ENCODE measurements at places on chromosomes 6 and 20.

DNA sequence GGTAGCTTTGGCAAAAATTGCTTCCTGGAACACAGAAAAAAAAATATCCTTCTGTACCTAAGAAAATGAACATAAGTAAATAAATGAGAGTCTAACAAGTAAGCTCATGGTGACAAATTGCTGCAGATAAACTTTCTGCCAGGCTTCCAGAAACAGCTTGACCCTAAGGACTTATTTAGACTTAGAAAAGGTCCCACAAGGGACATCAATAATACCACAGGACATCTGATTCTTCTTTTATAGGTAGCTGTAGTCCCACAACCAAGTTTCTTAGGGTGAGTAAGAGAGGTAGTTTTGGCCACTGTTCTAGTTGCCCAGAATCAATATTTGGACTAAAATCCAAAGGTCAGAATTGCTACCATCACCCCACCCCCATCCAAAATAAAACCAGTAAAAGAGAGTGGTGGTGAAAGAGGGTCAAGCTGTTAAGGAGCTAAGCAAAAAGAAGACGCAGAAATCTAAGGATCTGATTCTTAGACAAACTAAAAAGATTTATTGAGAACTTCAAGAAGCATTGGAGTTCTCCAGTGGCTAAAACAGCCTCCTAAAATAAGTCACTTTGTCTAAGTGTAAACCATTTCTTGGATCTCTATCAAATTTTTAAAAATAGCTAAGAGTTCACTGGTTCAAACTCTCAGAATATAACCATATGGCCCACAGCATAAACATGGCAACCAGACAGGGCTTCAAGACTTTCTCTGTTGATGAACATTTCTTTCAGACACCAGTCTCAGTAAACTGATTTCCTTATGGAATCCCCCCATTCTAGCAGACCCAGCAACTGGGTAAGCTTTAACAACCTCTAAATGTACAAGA, 180.6 kb downstream of the PTPRK start:
- no peak for DNase-seq

- no peak for DNase-seq
Measured at GRCh38 chr6:82072751-82073150, 174.8 kb downstream of the IBTK start.

DNA sequence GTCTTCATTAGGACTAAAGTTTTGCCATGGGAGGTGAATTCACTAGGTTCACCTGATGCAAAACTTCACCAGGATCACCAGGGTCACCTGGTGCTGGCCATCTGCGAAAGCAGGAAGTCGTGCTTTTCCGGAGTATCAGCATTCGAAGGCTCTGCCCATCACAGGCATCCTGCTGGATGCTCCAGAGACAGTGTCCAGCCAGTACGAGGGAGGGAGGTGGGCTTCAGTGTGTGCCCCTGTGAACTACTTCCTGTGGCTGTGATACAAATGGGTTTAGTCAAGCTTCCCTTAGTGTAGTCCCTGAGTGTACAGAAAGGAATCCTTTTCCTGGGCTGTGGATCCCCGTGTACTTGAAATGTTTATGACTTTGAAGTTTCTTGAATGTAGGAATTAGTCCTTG, 3.4 kb upstream of the RPS6KA2 start:
- no peak for DNase-seq

- DNase-seq = no peak
Measured at GRCh38 chr20:37484331-37484730, 36.7 kb upstream of the NNAT start.

DNA sequence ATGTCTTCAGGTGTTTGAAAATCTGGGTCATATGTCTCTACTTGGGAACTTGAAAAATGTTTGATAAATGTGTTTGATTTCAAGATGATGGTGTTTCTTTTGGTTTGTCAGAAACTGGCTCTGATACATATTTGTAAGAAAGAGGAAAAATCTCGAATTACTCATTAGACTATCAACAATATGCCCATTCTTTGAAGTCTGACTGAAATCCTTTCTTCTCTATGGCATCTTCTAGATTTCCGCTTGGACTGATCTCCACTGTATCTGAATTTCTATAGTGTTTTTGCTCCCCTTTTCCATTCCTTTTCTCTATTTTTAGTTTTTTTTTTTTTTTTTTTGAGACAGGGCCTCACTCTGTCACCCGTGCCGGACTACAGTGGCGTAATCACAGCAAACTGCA, 1096.5 kb downstream of the KIF16B start:
- DNase-seq = no peak

GRCh38 chr6:37538107-37538506, 38.4 kb upstream of the CCDC167 start:
- DNase-seq = no peak

- DNase-seq = no peak
Measured at GRCh38 chr6:100780648-100781047, 100.5 kb downstream of the ASCC3 start.

- no peak for DNase-seq
Measured at GRCh38 chr20:62805711-62806382, 1.2 kb downstream of the OGFR start.

DNA sequence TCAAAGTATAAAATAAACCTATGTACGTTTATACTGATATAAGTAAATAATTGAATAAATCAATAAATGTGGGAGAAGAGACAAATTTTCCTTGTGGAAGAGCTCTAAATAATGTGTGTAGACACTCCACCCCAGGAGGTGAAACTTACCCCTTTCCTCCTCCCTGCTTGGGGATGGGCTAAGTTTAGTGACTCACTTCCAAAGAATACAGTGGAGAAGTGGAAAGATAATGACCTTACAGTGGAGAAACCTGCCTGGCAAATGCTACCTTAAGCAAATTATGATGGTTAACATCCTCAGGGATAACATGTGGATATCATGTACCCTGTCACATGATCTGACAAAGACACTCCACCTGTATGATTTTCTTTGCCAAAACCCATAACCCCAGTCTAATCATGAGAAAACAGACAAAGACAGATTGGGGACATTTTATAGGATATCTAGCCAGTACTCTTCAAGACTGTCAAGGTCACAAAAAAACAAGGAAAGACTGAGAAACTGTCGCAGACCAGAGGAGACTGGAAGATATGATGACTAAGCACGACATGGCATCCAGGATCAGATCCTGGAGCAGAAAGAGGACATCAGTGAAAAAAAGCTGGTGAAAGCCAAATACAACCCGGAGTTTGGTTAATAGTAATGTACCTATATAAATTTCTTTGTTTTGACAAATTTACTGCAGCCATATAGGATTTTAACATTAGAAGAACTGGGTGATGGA, 195.5 kb upstream of the PRDM1 start:
- no peak for DNase-seq

DNA sequence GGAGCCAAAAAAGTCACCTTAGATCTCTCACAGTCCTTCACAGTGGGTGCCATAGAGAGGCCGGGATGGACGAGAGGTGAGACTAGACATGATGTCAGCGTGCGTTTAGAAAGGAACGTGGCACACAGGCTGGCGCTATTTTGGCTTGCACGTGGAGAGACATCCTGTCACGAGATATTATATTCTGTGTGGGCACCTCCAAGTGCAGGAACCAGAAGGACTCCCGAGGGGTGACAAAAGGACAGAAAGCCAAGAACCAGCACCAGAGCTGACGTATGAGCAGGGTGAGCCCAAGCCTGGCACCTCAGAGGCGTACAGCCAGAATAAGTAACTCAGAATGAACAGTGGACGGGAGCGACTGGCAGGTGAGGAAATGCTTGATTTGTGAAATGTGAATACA, 49.9 kb upstream of the QKI start:
- no peak for DNase-seq

DNA sequence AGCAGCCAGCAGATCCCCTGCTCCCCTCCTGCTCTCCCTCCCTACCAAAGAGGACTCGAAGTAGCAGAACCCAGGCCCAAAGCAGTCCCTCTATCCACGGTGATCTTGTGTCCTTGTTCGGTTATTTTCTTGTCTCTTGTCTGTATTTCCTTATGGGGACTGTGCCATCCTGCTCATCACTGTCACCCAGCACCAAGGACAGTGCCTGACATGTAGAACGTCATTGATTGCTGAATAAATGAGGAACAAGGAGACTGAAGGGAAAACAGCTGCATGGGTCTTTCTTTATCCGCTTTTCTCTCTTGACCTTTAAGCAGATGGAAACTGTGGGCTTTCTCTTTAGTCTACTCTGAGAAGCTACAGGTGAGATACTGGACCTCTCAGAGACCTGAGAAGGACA, 29.4 kb upstream of the ZNF831 start:
- DNase-seq = no peak

- no peak for DNase-seq
Measured at GRCh38 chr6:162377735-162378134, 349.8 kb downstream of the PRKN start.

GRCh38 chr6:28941684-28942448, 18.1 kb upstream of the TRIM27 start:
- no peak for DNase-seq

DNA sequence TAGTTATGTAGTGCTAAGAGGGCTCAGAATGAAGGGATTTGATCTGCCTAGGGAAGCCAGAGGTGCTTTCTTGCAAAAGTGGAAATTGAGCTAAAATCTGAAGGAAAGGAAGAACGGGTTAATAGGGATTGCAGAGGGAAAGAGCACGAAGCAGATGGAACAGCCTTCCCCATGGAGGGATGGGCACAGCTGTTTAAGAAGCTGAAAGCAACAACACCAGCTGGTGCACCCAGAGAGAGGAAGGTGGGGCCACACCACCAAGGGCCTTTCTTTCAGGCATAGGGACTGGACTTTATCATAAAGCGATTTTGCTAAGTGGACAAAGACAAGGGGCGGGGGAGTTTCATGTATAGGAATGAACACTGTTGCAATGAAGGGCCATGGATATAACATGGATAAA, 65.8 kb upstream of the SNRPB2 start:
- DNase-seq = no peak

- DNase-seq = no peak
Measured at GRCh38 chr6:43873806-43874714, 104.0 kb downstream of the VEGFA start.

- DNase-seq = no peak
Measured at GRCh38 chr20:17406051-17406590, 125.1 kb downstream of the BFSP1 start.

- DNase-seq = no peak
Measured at GRCh38 chr20:9070304-9070703, 1.4 kb downstream of the PLCB4 start.

DNA sequence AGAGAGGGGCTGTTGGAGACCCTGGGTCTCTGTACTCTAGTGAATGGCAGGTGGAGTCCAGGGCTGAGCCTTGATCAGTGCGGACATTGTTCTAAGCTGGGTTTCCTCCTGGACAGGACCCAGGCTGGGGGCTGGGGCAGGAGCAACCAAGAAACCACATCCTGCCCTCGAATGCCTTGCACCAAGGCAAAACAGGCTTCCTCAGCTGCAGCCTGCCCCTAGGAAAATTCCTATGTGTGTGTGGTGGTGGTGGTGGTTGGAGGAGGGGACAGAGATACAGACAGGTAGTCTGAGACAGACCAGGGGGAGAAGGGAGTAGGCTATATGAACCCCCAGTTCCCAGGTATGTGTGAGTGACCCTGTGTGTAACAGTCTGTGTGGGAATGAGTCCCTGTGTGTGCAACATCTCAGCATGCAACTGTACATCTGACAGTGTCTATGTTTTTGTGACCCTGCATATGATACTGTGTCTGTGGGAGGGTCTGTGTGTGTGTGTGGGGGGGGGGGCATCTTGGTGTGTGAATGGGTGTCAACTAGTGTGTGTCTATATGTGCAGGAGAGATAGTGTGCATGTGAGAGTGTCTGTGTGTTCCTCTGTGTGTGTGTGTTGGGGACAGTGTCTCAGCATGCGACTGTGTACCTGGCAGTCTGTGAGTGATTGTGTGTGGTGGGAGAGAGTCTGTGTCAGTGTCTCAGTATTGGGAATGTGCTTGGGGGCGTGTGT, 3.0 kb downstream of the GLP1R start:
- no peak for DNase-seq
